ENCODE measurements at places on chromosomes 3 and 15. TPM values are rescaled to one million over a fixed set of nuclear protein-coding genes. Genes with fewer than 3 reads are reported as not detected.
A peak's percentile ranks its signal among the peaks of the same experiment; 100 is the strongest.

GRCh38 chr3:198081421-198081844 lies 121.4 kb downstream of the LMLN start:
- ATAC-seq, result peak; percentile 6

MITF gene
- total RNA-seq, result 2.1 TPM

DNA sequence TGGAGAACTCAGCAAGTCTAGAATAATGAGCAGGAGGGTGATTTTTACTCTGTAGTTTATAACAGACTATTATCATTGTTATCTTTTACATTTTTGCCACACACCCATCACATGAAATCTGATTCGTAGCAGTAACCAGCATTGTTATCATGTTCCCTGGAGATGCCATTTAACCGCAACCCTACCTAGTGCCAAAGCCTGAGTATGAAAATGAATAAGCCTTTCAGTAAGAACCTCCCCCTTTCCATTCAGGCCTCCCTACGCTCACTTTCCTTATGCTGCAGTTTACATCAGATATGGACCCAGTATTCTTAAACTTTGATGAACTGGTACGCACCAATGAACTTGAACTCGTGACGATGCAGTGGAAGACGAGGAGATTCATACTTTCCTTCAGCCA lies 158.7 kb upstream of the SPRED1 start:
- ATAC-seq, result no peak

GOLGA8S gene
- total RNA-seq, result 0.24 TPM

- no peak for ATAC-seq
These were observed 7.9 kb downstream of the BTLA start for GRCh38 chr3:112491373-112491772.

XIRP1 gene
- total RNA-seq, result not detected

DNA sequence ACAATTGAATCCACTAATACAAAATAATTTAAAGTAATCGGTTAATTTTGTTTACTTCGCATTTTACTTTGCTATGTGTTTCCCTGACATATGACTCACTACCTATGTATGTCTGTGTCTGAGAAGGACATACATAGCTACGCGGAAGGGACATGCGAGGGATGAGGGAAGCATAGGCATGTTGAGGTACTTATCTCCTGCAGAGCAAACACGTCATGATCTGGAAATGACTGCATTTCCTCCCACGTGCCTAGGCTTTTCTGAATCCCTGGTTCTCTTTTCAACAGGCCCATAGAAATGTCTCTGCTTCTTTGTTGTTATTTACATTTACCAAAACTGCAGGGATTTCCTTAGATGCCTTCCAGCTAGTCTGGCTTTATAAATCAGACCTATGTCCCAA lies 27.5 kb downstream of the ALCAM start:
- no peak for ATAC-seq

NPAP1 gene
- not detected for total RNA-seq

DNA sequence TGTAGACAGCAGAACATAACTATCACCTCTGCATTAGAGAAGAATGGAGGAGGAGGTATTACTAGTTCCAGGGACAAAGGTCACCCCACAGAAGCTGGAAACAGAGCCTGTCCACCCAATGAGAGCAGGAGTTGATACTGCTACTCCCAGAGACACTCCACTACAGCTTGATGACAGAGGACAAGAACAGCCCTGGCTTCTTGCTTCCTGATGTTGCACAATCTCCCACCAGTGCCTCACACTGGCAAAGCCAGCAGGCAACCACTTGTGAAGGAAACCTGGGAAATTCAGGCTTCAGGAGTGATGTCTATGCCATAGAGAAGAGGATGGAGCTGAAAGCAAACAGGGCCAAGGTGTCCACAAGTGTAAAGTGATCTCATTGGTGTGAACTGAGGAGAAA lies 78.0 kb upstream of the POU1F1 start:
- peak; percentile 37 for ATAC-seq

- no peak for ATAC-seq
These were observed 70.4 kb upstream of the DLG1 start for GRCh38 chr3:197368821-197369220.

SLCO3A1 gene
- total RNA-seq, result 23.6 TPM

DNA sequence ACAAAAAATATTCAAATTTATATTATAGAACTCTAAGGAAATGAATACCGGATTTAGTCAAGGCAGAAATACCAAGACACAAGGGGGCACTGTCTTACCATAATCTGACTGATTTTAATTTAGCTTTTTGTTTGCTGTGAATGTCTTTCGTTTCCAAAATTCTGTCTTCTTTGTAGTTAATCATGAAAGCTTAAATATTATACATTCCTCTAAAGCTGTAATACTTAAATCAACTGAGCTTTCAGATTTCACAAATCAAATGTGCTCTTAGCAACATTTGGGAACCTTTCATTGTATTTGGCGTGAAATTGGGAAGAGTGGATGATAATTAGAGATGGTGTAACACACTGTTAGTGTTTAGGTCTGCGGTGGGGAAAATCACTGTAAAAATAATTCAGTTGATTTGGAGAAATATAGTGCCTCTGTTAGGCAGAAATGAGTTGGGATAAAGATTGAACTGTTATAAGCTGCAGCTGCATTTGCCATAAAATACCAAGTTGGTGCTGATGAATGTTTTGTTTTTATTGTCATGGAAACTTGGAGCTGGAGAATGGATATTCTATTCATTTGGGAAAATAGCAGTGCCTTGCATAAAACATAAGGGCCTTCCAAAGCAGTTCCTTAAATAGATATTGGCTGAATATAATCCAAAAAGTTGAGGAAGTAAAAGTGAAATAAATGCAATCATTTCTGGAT lies 228.2 kb downstream of the TCF12 start:
- peak; percentile 53 for ATAC-seq

DNA sequence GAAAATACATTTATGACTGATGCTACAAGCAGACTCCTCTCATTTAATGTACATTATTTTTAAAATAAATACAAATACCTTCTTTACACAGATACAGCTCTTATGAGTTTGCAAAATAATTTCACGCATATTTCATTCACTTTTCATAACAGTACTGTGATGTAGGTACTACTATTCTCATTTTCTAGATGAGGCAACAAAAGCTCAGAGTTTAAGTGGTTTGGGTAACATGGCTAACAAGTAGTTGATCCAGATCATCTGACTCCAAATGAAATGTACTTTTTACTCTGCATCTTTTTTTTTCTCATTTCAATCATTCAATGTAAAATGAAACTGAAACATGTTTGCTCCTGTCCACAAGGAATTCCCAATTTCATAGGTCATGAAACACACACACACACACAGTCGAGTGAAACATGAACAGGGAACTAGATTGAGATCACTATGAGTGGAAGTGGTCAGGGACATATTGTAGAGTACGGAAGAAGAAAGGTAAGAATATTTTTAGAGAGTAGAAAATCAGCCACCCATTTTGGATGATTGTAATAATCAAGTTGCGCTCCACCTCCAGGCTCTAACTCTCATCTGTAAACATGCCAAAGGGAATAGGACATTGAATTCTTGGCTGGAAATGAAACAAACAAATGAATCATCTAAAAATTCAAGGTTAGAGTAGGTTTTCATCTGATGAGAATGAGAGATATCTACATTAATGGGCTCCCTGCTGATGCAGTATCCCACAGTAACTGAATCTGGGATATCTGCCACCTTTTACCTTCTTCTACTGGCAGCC lies 92.4 kb downstream of the CLDN1 start:
- ATAC-seq, result peak; percentile 42

All from esophagus mucosa (tissue), 1 donor.